NCI-H510A (cell line): ENCODE measurements at places on chromosomes 12 and 14.

GRCh38 chr12:1518591-1519516, 75.5 kb downstream of the FBXL14 start:
- DNase-seq, result peak; percentile 68

DNA sequence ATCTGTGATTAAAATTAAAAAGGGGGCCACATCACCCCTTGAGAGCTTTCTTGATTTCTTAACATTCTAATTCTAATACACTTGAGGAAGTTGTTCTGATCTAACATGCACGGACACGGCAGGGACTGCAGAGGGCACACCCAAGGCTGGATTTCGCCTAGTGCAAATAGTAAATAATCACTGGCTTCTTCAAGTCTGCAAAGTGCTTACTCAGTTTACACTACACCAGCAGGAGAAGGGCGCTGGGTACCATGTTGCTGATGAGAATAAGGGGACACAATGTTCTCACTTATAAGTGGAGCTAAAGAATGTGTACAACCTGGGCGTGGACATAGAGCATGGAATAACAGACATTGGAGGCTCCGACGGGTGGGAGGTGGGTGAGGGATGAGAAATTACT, 34.2 kb downstream of the TBX5 start:
- no peak for DNase-seq

- no peak for DNase-seq
Measured at GRCh38 chr14:43041976-43042375, 1435.3 kb downstream of the LRFN5 start.

DNA sequence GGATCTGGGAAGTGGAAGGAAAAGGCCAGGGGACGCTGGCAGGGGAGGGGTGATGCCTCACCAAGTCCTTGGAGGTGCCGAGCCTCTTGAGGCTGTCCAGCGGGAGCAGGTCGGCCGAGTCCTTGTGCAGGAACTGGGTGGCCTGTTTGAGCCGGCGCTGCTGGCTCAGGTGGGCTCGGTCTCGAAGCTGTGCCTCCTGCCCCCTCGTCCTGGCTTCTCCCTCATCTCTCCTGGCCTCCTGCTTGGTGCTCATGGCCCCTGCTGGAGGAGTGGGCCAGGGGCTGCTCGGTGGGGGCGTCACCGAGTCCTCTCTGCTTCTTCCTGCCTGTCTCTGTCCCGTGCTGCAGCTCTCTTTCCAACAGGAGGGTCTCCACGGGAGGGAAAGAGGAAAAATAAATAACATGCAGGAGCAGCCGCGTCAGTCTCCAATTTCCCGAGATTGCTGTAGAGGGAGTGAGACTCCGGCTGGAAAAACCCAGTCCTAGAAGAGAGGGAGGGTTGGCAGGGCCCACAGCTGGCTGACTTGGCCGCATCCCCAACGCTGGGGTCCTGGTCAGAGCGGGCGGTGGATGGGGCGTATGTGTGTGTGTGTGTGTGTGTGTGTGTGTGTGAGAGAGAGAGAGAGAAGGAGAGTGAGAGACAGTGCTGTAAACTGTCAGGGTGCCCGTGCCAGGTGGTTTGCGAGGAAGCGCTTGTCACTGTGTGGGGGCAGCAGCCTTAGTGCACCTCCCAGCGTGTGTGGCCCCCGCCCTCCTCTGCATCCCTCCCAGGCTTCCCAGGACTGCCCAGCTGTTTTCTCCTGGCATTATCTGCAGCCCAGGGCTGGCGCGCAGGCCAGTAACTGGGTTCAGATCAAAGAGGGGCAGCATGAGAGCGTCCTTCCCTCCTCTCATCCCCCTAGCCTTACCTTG, at the start of gene NRIP2:
NRIP2 (minus strand) TSS at position 455 of the 911 bp plus-strand sequence; CDS start at position 403, 52 bp downstream.
- DNase-seq, result no peak

- DNase-seq, result no peak
Measured at GRCh38 chr14:24335461-24336171, 745 bp upstream of the ADCY4 start.
